ENCODE measurements at places on chromosomes 13 and 19.
A peak's percentile ranks its signal among the peaks of the same experiment; 100 is the strongest.

DNA sequence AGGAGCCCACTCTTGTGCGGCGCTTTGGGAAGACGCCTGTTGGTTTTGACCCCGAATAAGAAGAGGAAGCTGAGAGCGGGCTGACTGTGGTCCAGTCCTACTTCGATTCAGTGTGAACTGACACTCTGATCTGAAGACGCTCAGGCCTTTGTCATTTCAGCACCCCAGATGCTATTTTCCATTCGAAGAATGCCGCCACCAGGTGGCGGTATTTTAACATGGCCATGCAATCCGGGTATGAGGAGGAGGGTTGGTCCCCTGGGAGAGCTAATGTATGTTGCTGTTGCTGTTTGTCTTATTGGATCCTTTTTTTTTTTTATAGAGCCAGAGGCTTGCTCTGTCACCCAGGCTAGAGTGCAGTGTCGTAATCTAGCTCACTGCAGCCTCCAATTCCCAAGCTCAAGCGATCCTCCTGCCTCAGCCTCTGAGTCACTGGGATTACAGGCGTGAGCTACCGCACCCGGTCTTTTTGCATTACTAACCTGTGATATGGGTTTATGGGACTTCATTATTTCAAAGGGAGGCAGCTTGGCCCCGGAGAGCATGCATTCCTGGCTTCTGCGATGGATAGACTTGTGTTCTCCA lies 803 bp upstream of the TIMM44 start:
- peak; percentile 68 for DNase-seq

DNA sequence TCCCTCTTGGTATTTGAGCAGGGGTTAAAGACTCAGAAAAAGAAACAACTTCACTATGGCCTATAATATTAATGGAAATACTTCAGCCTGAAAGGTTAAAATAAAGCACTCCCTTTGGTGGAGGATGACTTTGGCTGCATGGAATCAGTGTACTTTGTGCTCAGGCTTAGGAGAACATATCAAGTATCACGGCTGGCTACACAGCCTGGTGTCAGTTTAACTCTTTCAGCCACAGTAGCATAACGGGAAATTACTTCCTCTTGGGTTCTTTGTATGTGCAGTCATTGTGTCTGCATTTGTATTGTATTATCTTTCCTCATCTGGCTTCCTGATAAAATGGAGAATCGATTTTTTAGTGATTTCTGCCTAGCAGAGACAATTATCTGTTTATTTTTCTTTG lies 239.0 kb downstream of the GGACT start:
- DNase-seq: no peak

GRCh38 chr13:45422731-45423292 lies 4.6 kb upstream of the SLC25A30 start:
- DNase-seq: no peak

DNA sequence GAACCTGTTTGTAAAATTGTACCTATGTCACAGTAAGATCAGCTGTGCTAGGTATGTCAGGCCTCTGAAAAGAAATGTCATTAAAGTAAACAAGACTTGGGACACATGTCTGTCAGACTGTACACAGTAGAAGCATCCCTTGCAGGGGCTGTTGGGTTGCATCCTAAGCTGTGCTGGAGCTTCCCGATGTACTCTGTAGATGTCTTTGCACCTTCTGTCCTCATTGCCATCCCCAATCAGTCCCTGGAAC lies 48.7 kb upstream of the GPR183 start:
- DNase-seq: no peak

- no peak for DNase-seq
These were observed 47.4 kb downstream of the FLT3 start for GRCh38 chr13:28052945-28053344.

DNA sequence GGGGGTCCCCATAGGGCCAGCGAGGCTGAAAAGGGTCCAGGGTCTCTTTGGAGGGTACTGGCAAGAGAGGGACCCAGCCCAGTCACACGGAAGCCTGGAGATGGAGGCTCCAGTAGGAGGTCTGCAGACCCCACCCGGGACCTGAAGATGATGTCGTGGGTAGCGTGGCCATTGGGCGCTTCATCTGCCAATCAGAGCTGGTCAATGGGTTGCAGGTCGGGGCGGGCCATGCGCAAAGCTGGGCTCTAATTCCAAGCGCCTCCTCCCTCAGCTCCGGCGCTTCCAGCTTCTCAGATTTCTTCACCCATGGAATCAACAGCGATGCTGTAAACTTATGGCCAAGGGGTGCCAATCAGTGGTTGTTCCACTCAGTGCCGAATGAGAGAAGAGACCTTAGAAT lies 10.9 kb downstream of the SIGLEC12 start:
- no peak for DNase-seq

- no peak for DNase-seq
These were observed 614.2 kb downstream of the DCT start for GRCh38 chr13:93865235-93865634.
